ENCODE measurements at places on chromosomes 13 and 19. TPM values are rescaled to one million over a fixed set of nuclear protein-coding genes. Genes with fewer than 3 reads are reported as not detected.

DNA sequence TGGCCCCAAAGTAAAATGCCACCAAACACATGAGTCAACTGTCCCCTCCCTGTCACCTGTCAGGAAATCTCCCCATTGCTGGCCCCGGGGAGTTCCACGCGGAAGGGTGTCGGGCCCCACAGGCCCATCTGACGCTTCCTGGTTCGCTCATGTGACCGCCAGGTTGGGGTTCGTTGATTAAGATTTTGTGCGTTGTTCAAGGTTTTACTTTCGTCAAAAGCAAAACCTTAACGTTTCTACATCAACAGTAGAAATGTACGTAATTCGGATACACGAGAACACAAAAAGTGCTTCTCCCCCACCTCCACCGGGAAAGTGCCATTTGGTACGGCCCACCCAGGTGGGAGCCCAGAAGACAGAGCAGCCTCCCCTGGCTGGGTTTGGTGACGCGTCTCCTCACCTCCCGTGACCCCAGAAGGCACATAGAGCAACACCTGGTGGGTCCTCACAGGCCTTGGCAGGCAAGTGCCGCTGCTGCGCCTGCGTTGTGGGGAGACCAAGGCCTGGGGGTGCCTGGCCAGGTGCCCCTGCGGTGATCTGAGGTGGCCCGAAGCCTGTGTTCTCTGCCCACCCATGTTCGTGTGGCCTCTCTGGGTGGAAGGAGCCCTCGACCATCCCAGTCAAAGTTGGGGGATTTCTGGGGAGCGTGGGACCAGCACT lies 161.6 kb downstream of the KDM4B start:
- DNase-seq: no peak

The ZSCAN4 gene
- total RNA-seq: 0.24 TPM

- DNase-seq: peak; percentile 61
Measured at GRCh38 chr19:7928741-7929701, 3.1 kb upstream of the CTXN1 start.

The ALKBH6 gene
- total RNA-seq: 21.0 TPM

DNA sequence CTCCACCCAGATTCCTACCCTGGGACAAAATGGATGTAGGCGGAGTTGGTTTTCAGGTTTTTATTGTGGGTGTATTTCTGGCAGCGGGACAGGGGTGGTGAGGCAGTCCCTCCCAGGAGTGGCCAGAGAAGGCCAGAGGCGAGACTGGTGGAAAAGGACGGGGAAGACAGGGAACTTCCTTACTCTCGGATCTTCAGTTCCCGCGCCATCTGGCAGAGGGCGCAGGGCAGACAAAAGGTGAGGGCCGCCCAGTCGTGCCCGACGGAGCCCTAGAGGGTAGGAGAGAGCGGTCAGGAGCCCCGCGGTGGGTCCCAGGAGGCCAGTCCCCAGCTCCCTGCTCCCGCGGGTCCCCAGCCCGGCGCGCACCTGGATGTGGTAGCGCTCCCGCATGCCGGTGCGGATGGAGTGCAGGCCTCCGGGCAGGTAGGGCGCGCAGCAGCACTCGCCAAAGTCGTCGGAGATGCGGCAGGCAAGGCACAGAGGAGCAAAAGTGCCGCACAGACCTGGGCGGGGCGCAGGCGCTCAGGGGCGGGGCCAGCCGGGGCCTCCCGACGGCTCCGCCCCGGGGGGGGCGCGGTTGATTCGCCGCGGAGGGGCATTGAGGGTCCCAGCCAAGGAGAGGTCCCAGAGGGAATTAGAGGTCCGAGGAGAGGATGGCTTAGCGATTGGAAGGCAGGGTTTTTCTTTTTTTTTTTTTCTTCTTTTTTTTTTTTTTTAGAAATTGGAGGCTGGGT lies 3.0 kb downstream of the CNFN start:
- peak; percentile 77 for DNase-seq

GRCh38 chr13:39485314-39485700 lies 117.7 kb downstream of the LHFPL6 start:
- DNase-seq: no peak

DNA sequence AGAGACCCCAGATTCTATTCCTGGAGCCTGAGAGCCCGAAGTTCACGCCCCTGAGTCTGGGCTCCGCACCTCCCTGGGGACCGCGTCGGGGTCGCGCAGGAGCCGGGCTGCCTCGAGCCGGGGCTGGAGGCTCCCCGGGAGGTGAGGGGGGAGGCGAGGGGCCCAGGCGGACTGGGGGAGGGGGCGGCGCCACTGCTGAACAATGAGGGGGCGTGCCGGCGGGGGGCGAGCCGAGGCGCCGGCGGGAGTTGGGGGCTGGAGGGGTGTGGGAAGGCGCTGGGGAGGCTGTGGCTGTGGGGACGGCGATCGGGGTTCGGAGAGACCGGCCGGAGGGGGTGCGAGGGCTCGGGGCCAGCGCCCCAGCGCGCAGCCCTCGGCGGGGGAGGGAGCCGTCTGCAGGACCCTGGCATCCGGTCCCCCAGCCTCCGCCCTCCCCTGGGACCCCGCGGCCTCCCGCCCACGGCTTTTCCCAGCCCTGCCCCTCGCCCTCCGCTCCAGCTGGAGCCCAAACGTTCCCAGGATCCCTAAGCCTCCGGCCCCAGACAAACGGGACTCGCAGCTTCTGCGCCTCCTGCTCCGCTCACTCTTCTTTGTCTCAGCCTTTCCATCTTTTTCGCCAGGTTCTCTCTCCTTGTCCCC lies 922 bp downstream of the PLEKHG2 start:
- peak; percentile 69 for DNase-seq

DNA sequence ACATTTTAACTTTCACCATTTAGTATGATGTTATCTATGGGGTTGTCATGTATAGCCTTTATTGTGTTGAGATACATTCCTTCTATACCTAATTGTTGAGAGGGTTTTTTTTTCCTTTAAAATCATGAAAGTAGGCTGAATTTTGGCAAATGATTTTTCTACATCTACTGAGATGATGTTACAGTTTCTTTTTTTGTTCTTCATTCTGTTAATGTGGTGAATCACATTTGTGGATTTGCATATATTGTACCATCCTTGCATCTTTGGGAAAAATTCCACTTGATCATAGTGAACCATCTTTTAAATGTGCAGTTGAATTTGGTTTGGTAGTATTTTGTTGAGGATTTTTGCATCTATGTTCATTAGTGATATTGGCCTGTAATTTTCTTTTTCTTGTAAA lies 29.2 kb downstream of the CCNA1 start:
- no peak for DNase-seq

GRCh38 chr13:46565808-46566750 lies 13.1 kb downstream of the LRCH1 start:
- no peak for DNase-seq

GRCh38 chr19:1774989-1775772 lies 21.9 kb downstream of the ONECUT3 start:
- no peak for DNase-seq

GRCh38 chr19:31231237-31231636 lies 118.0 kb downstream of the TSHZ3 start:
- no peak for DNase-seq

The PNMA8A gene
- total RNA-seq: 1.5 TPM

The ZNF547 gene
- 3.4 TPM for total RNA-seq

DNA sequence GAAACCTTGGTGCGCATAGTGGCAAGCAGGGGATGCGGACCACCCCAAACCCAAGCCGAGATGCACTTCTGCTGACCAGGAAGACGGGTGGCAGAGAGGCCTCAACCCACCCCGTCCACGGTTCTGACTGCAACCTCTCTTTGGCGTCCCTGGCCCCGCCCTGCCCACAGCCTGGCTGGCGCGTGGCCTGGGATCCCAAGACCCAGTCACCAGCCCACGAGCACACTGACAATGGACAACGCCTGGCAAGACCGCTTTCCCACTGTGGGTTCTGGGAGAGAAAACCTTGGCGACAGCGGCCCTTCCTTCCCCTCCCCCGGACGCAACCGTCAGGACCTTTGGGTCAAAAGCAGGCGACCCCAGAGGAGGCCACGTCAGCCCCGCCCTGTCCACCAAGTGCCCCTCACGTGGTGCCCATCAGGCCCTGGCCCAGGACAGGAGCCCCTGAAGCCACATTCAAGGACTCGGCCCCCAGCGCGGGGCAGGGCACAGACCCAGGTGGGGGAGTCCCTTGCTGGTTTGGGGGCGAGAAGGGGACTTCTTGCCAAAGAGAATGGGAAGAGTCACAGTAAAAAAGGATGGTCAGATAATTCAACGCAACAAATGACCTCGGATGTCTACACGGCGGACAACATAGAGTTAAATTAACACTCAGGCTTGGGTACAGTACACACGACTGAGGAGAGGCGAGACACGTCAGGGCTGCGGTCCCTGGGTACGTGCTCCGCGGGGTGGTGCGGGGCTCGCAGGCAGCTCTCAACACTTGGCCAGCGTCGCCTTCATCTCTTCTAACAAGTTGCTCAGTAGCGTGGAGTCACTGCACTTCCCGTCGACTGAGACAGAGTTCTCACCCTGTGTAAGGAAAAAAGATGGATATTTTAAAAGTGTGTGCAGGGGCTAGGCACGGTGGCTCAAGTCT lies 5.0 kb downstream of the IZUMO4 start:
- DNase-seq: no peak

The PTPRS gene
- total RNA-seq: 107 TPM

GRCh38 chr13:28483313-28483931 lies 11.5 kb downstream of the FLT1 start:
- no peak for DNase-seq

GRCh38 chr19:48424694-48425219 lies 21.0 kb upstream of the GRWD1 start:
- DNase-seq: no peak

GRCh38 chr13:44309794-44310757 lies 63.5 kb upstream of the SERP2 start:
- DNase-seq: no peak

GRCh38 chr13:75812751-75813181 lies 176.6 kb downstream of the LMO7 start:
- DNase-seq: no peak

- DNase-seq: no peak
Measured at GRCh38 chr13:20161275-20161950, 561 bp upstream of the GJA3 start.

The ZNF91 gene
- total RNA-seq: 54.2 TPM

DNA sequence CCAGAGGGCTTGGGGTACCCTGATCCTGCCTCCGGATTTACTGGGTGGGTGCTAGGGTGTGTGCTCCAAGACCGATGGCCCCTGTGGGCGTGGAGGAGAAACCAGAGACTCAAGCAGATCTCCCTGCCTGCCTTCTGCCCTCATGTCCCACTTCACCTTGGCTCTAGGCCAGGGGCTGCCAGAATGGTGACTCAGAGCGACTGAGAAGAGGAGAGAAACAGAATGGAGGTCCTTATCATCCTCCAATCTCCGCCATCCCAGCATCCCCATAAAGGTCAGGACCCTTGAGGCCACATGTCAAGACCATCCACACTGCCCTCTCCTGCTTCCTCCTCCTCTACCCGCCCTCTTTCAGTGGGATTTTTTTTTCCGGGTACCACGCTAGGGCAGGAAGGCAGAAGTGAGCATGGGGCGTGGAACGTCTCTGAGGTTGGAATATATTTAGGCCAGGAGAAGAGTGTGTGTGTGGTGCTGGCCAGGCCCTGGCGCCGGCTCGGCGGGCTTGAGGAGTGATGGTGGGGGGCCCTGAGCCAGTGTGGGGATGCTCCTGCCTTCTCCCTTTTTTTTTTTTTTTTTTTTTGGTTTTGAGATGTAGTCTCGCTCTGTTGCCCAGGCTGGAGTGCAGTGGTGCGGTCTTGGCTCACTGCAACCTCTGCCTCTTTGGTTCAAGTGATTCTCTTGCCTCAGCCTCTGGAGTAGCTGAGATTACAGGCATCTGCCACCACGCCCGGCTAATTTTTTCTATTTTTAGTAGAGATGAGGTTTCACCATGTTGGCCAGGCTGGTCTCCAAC lies 22.3 kb downstream of the IER2 start:
- DNase-seq: peak; percentile 87

The KCNN1 gene
- total RNA-seq: not detected

- DNase-seq: no peak
Measured at GRCh38 chr13:26855071-26855470, 94.5 kb upstream of the GPR12 start.

GRCh38 chr19:39017026-39017425 lies 15.3 kb downstream of the FBXO27 start:
- DNase-seq: no peak

DNA sequence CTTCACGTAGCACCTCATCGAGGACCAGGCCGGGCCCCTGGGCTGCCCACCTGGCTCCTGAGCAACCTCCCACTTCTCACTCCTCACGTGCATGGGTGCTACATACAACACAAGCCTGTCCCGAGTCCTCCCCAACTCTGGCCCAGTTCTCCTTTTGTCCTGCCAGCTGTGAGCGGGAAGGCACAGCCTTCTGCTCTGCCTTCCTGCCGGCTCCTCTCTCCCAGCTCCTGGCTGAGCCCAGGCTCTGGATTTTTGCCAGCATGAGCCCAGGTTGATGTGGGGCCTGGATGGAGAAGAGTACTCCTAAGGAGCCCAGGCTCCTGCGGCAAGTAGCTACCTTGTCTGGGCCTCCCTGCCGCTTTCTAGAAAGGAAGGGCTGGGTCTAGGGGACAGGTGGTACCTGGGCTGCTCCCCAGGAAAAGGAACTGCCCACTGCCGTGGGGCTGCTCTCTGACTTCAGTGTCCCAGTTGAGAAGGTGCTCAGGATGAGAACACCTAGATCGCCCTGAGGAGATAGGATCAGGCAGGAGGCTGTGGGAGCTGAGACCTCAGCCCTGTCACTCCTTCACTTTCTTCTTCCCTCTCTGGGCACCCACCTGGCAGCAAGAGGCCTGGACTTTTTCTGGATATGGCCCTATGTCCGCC lies 23.6 kb downstream of the LYL1 start:
- no peak for DNase-seq

- DNase-seq: no peak
Measured at GRCh38 chr19:14393329-14393728, 12.1 kb downstream of the ADGRE5 start.

The ZNF878 gene
- 0.35 TPM for total RNA-seq

The FPR3 gene
- 62.3 TPM for total RNA-seq

GRCh38 chr19:49210901-49211451 lies 53.4 kb downstream of the TRPM4 start:
- DNase-seq: peak; percentile 48

The TINCR gene
- 3.9 TPM for total RNA-seq

DNA sequence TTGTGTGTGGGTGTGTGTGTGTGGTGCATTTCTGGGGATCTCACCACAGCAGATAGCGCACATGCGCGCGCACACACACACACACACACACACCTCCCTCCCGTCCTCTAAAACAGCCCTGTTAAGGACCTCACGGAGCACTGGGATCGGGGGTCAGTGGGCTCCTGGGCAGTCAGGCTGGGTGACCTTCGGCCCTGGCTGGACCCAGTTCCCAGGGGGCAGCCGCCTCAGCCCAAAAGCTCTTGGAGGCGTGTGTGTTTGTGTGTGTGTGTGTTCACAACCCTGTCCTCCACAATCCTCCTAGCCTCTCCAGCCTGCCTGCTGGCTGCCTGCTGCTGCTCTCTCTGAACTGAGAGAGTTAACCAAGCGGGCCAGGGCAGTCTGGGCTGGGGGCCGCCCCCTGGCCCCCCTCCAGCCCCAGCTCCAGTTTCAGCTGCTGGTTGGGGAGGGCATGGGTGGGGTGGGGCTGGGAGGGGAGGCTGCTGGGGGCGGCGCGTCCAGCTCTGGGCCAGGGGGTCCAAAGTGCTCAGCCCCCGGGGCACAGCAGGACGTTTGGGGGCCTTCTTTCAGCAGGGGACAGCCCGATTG lies at the start of gene FXYD1:
Gene FXYD1 (plus strand): TSS at position 520 of the 588 bp plus-strand sequence. CDS start 1,256 bp downstream, outside the sequence.
- DNase-seq: no peak
